ENCODE measurements at places on chromosomes 7 and 10.

GRCh38 chr10:96369890-96370583 lies 11.2 kb upstream of the OPALIN start:
- no peak for DNase-seq

- DNase-seq: no peak
Observed at GRCh38 chr10:62244088-62244487, 24.6 kb downstream of the RTKN2 start.

DNA sequence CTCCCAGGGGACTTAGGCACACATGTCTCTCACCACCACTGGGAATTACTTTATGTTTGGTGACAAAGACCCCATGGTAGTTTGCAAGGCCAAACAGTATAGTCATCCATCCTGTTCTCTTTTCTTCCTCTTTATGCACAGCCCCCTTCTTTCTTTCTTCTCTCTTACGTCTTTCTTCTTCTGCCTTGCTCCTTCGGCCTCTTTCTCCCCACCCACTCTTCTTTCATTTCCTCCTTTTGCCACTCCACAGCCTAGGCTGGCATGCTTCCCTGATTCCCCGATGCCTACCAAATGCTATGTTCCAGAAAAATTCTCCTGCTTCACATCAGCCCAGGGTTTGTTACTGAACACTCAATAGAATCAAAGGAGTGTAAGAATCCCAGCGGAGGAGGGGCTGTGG lies 62.4 kb upstream of the MKLN1 start:
- no peak for DNase-seq

DNA sequence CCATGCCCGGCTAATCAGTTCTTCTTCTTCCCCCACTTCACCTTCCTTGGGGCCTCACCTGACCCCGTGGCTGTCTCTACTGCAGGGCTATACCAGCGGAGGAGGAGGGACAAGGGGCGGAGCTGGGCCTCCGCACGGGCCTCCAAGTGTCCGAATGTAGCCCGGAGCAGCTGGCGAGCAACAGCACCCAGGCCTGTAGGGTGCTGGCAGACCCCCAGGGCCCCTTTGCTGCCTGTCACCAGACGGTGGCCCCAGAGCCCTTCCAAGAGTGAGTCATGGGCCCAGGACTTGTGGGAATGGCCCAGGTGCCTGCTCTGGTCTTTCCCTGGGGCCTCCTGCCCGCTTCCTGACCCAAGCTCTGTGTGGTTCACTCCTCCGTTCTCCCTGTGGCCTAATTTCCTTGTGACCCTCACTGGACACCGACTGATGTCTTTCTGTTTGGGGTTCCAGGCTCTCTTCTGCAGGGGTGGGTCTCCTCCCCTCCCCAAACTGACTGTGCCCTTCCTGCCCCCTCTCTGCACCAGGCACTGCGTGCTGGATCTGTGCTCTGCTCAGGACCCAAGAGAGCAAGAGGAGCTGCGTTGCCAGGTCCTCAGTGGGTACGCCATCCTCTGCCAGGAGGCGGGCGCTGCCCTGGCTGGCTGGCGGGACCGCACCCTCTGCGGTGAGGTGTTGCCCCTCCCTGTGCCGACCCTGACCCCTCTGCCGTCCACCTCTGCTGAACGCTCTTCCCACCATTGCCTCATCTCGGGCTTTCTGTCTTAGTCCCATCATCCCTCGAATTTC lies 35.2 kb downstream of the EPHB4 start:
- DNase-seq: no peak

DNA sequence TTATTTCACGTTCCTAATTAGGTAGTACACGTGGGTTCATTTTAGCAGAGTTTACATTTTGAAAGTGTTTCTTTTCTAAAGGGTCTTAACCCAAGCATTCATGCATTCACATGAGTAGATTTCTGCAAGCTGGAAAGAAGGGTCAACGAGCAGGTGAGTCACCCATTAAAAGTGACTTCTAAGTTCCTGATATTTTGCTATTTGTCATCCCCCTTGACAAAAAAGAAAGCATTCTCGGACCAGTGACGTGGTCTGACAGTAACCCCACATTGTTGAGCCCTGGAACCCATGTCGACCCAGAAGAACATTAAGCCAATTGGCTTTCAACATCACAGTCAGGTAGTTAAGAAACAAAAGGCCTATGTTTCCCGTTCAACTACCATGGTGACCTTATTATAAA lies 49.6 kb downstream of the ABCB5 start:
- DNase-seq: no peak

DNA sequence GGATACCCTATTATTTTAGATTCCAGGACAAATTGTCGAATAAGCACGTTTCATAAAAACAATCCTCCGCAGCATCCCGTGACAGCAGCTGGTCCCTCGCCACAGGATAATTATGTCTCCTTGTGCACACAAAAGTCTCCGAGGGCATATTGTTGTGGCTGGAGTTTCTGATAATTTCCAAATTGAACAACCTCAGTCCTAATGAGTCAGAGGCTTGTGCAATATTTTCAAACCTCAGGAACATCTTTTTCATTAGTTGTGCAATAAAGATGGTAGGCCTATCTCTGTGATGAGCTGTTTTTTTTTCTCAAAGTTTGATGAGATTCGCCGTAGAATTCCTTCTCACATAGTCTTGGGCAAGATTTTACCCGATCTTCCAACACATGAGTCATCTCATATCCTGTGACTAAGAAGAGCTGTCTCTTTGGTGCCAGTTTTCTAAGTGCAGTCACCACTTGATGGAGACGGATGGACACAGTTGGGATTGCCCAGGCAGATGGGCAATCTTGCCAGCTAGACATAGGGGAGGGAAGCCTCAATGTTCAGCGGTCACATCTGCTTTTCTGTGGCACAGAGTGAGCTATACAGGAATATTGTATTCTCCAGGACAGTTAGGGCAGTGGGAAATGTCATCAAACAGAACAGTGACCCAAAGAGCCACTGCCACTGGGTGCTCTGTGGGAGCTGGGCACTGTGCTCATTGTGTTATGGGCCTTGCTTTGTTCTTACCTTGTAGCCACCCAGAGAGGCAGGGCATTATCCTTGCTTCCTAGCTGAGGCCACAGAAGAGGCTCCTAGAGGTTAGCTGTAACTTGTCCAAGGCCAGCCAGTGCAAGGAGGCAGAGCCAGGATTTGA lies 7.8 kb downstream of the HTRA1 start:
- no peak for DNase-seq

GRCh38 chr7:3154881-3155494 lies 111.3 kb upstream of the CARD11 start:
- DNase-seq: no peak

GRCh38 chr7:50982626-50983025 lies 199.9 kb upstream of the GRB10 start:
- DNase-seq: no peak

DNA sequence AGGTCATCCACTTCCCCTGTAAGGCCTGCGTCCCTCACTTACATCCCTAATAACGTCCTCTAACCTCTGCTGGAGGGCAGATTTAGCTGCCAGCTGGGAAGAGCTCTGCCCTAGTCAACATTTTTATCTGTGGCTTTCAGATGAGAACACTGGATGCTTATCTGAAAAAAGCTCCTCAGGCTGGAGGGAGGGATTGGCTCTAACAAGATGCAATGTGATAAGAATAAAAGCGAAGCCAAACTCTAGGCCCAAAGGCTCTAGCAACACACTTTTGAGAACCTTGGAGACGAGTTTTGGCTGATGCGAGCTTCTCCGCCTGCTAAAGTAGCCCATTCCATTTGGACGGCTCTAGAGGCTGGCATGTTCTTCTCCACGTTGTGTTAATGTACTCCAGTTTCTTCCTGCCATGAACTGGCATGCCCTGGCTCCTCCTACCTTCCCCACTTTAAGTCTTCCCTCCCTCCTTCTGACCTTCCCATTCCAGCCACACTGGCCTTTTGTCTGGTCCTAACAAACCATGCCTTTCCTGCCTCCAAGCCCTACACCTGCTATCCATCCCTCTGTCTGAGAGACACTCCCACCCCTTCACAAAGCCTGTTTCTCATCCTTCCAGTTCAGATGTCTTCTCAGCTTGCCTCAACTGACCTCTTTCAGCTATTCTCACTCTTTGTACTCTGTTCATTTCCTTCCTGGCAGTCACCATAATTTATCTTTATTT lies 62.5 kb upstream of the ATRNL1 start:
- no peak for DNase-seq

- no peak for DNase-seq
Observed at GRCh38 chr10:90862908-90863514, 5.2 kb upstream of the HTR7 start.

- DNase-seq: no peak
Observed at GRCh38 chr10:60731134-60731885, 47.0 kb upstream of the CDK1 start.

- no peak for DNase-seq
Observed at GRCh38 chr7:138435231-138435919, 24.7 kb upstream of the TRIM24 start.

GRCh38 chr7:30937416-30937815 lies 25.8 kb downstream of the AQP1 start:
- DNase-seq: no peak
